ENCODE measurements at places on chromosomes 7 and 10. TPM values are rescaled to one million over a fixed set of nuclear protein-coding genes. Genes with fewer than 3 reads are reported as not detected.

The DMTF1 gene
- 148 TPM for total RNA-seq

The ASB13 gene
- total RNA-seq = 17.6 TPM

GRCh38 chr10:132420469-132420980 is 23.5 kb downstream of the PWWP2B start:
- peak overlapping the region; percentile 98 for H3K27ac ChIP-seq
- no peaks in the 10 kb centered on the region for H3K36me3 ChIP-seq
- H3K4me1 ChIP-seq = peaks cover 57% of the 10 kb centered on the region
- no peak for DNase-seq
- no peak overlapping the region for H3K4me3 ChIP-seq
- H3K27me3 ChIP-seq = no peaks in the 10 kb centered on the region

DNA sequence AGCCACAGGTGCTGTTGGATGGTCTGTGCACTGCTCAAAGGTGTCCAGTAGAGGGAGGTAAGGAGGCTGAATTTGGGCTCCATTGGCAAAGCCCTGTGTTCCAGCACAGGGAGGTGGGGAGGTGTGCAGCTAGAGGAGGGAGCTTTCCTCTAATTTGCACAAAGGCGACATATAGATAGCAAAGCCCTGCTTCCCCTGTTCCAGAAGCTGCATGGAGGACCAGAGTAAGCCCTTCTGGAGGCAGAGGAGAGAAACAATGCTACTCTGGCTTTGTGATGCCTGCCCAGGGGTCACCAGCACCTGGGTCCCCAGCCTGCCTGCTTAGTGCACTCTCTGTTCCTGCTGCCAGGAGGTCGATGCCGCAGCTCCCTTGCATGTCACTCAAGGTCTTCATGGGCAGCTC is 3.4 kb upstream of the ARHGAP22 start:
- DNase-seq = peak; percentile 38
- peaks cover 6% of the 10 kb centered on the region for H3K4me1 ChIP-seq
- H3K36me3 ChIP-seq = no peaks in the 10 kb centered on the region
- H3K4me3 ChIP-seq = no peak overlapping the region
- no peak overlapping the region for H3K27ac ChIP-seq

GRCh38 chr7:46786221-46786954 is 795.5 kb downstream of the TNS3 start:
- no peaks in the 10 kb centered on the region for H3K27me3 ChIP-seq
- no peak overlapping the region for H3K4me3 ChIP-seq
- no peaks in the 10 kb centered on the region for H3K4me1 ChIP-seq

DNA sequence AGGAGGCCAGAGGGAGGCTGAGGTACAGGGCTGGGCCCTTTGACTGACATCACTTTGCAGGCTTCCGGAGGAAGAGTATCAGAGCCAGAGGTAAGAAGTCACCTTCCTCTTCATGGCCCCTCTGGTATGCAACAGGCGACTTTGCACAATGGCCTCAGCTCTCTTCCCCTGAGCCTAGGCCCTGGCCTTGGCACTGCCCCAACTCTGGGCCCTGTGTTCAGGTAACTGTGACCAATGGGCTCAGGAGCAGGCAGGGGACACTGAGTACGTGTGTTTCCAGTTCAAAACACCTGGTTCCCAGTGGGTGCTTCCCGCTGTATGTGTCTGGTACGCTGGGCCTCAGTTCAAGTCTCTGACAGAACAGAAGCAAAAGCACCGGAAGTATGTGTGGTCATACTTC is 12.1 kb upstream of the PAX2 start:
- no peak overlapping the region for H3K27ac ChIP-seq
- no peak for DNase-seq
- no peaks in the 10 kb centered on the region for H3K36me3 ChIP-seq
- no peak overlapping the region for H3K4me3 ChIP-seq
- H3K4me1 ChIP-seq = peaks cover 19% of the 10 kb centered on the region
- peaks cover 72% of the 10 kb centered on the region for H3K27me3 ChIP-seq

DNA sequence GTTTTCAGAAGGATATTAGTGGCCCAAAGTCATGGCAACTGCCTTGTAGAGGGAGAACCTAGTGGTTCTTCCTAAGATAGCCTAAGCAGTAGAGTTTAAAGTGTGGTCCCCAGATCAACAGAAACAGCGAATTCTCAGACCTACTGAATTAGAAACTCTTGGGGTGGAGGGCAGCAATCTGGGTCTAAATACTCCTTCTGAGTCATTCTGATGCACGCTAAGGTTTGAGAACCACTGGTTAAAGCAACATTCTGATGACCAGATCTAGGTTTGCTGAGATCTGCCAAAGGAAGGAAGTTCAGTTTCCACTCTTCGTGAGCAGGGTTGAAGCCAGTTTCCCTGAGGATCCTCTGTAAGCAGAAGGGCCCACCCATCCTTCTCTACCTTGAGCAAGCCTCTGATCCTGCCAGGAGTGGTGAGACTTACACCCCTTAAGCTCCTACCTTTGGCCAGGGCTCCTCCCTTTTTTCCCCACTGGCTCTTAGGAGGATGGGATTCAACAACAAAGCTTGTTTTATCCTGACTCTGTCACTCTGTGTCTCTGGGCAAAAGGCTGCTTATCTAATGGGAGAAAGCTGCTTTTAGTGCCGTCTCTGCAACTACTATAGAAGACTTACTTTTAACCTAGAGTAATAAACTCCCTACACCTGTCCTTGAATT is 26.8 kb upstream of the TRUB1 start:
- H3K27ac ChIP-seq = no peak overlapping the region
- H3K27me3 ChIP-seq = no peaks in the 10 kb centered on the region
- DNase-seq = no peak
- H3K4me1 ChIP-seq = no peaks in the 10 kb centered on the region

DNA sequence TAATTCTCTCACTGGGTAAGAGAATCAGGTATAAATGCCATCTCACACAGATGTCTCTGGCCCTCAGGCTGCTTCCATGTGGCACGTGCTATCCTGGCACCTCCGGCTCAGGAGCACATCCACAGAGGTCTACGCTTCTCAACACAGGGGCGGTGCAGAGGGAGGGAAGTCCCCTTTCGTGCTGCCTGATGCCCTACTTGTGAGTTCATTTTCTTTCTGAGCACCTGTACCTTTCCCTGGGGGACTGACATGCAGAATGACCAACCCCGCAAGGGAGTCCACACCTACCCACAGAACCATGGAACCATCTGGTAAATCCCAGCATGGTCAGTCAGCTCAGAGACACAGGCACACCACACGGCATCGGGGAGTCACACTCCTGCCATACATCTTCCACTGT is 99.0 kb upstream of the SAMD8 start:
- H3K27ac ChIP-seq = no peak overlapping the region
- H3K4me1 ChIP-seq = peaks cover 11% of the 10 kb centered on the region
- no peaks in the 10 kb centered on the region for H3K36me3 ChIP-seq
- no peak for DNase-seq

DNA sequence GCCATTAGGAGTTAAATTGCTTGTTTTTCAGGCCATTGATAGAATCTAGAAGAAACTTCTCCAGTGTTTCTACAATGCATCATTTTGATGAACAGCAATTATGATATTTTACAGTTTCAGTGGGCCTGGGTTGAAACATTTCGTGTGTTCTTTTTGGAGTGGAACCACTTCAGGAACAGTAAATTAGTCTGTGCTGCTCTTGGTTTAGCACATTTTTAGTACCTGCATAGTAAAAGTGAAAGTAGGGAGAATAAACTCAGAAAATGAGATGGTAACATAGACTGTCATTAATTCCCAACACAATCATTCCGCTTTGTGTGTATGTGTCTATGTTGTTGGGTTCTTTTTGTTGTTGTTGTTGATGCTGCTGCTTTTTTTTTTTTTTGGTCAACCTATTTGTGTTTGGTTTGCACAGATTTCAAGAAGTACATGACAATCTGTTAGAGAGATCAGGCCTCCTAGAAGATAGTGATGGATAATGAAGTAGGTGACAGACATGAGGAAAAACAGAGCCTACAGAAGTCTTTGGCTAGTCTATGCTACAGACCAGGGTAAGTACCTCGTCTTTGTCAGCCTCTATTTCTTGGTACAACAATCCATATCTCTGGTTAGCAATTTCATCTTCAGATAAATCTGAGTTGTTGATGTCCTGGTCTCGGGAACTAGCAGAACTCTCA is 154.0 kb upstream of the TARP start:
- DNase-seq = no peak
- no peak overlapping the region for H3K4me3 ChIP-seq
- H3K36me3 ChIP-seq = no peaks in the 10 kb centered on the region
- no peaks in the 10 kb centered on the region for H3K4me1 ChIP-seq
- H3K27me3 ChIP-seq = no peaks in the 10 kb centered on the region

- H3K4me3 ChIP-seq = no peak overlapping the region
- no peaks in the 10 kb centered on the region for H3K27me3 ChIP-seq
- H3K36me3 ChIP-seq = no peaks in the 10 kb centered on the region
- no peak for DNase-seq
- peaks cover 4% of the 10 kb centered on the region for H3K4me1 ChIP-seq
Measured at GRCh38 chr10:14612873-14613587, 161.7 kb downstream of the FAM107B start.

DNA sequence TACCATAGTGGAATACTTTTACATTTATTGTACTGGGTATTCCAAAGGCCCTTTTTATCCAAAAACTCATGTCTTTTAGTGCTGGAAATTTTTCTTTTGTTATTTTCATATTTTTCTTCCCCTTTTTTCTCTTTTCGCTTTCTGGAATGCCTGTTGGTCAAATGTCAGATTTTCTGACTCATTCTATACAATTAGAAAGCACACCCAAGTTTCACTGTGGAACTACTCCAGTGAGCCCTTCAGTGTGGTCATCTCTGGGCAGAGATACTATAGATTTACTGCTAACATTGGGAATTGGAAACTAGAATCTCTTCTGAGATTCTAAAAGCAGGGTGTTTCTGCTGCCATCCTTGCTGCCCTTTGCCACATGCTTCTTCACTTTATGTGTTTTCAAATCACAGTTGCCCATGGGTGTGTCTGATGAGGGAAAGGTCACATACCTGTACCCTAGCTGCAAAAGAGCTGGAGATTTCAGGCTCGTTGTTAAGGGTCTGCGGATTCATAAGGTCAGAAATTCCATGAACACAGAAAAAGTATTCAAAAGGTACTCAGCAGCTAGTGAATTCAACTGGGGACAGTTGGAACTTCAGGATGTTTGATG is 5.6 kb upstream of the WASL start:
- H3K4me3 ChIP-seq = no peak overlapping the region
- DNase-seq = no peak
- H3K27ac ChIP-seq = no peak overlapping the region

Data from thyroid gland (tissue), 4 donors.